Mammary epithelial cell (primary cell): ENCODE measurements at places on chromosomes 12 and 14. TPM values are rescaled to one million over a fixed set of nuclear protein-coding genes. Genes with fewer than 3 reads are reported as not detected.

DNA sequence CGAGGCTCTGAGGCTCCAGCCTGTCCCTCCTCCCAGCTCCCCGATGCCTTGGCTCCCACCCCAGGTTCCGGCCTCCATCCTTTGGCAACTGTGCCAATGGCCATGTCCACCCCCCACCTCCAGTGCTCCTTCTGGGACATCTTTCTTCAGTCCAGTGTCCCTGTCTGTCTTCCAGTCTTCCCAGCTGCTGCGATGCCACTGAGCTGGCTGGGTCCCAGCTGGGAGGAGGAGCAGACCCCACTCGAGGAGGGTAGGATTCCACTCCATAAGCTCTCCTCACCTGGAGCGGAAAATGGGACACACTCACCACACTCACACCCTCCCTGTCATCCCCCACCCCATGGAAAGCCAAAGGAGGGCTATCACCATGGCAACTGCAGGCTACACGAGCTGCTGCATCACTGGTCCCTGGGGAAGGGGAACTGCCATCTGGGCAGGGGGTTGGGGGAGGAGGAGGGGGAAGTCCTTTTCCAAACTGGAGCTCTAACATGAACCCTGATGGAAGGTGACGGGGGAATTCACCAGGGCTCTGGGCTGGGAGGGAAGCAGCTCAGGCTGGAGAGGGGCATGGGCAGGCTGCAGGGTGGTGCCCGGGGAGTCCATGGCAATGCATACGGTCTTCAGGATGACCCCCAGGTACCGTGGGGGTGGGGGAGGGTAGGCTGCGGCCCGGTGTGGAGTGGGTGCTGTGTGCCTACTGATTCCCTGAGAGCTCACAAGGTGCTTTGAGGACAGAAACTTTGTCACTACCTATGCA, 94.3 kb downstream of the LRRC74A start:
- no peak for DNase-seq

DNA sequence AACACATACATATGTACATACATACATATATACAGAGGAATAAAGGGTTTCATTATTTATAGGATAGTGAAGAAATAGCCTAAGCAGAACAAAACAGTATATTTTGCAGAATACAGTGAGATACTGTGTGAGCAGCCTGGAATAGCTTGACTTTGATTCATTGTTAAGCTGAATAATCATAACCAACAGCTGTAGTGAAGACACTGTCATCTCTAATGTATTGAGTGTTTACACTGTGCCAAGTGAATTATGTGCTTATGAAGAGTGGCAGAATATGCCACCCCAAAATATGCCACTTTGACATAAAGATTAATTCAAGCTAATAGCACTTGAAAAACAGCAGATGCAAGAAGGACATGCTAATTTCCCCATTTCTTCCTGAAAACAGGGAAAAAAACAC, 48.2 kb upstream of the LRFN5 start:
- DNase-seq, result no peak

GRCh38 chr12:96197503-96198272, 3.5 kb downstream of the ELK3 start:
- DNase-seq, result peak; percentile 97

DNA sequence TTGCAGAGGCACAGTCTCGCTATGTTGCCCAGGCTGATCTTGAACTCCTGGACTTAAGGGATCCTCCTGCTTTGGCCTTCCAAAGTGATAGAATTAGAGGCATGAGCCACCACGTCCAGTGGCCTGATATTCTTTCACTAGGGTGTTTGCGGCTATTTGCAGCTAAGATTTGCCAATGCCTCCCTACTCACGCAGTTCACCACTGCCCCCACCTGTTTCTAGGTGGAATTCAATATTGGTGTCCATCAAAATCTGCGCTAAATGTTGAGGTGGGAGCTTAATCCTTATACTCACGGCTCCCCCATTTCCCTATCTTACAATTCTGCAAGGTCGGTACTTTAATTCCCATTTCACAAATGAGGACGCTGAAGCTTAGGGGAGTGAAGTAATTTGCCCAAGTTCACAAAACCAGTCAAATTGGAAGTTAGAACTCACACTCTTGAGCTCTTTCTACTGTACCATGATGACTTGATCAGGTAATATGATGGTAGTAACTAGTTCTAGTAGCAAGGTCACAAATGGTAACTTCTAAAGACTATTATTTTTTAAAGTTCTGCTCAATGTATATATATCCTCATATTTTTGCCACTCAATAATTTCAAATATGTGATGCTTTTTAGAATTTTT, 22.1 kb upstream of the LRRC9 start:
- DNase-seq, result peak; percentile 14

GRCh38 chr14:70097576-70098249, 91.0 kb downstream of the SLC8A3 start:
- DNase-seq, result no peak

- no peak for DNase-seq
Observed at GRCh38 chr14:28765831-28766468, 637 bp upstream of the FOXG1 start.

DNA sequence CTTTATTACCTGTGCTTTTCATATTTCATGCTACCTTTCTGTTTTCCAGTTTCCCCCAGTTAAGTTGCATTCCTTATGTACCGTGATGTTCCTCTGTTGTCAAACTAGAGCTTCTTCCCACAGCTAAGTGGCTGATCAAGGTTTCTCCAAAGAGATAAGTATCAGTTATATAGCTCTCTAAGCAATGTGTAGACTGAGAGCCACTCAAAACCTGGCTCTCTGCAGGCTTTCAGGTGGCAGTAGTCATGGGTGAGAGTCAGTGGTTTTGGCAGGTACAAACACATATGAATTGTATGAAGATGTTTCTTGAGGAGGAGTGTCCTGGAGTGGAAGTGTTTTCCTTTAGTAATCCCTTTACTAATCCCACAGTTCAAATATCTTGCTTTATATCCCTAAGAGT, 28.4 kb downstream of the TXNRD1 start:
- DNase-seq, result no peak

- no peak for DNase-seq
Observed at GRCh38 chr12:28424965-28425364, 234.7 kb downstream of the CCDC91 start.

- DNase-seq, result no peak
Observed at GRCh38 chr14:60508707-60509437, at the start of gene SIX6. Gene SIX6, plus strand, starts transcription at chr14:60509146. Its CDS starts 253 bp downstream, at chr14:60509399.

DNA sequence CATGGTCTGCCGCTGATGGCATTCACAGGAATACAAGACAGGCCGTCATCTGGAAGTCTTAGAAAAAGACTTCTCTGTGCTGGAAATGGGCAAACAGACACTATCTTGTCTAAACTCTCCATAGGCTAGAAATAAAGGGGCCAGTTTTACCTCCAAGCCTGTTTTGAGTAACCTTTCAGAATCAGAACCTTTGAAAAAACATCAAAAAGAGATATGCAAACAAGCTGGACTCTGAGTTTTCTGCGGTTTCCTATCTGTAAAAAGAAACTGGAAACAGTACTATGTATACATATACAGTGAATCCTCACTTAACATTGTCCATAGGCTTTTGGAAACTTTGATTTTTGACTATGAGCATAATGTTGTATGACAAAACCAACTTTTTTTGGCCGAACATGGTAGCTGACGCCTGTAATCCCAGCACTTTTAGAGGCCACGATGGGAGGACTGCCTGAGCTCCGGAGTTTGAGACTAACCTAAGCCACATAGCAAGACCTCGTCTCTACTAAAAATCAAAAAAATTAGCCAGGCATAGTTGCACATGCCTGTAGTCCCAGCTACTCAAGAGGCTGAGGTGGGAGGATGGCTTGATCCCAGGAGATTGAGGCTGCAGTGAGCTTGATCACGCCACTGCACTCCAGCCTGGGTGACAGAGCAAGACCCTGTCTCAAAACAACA, 92.9 kb upstream of the MAX start:
- DNase-seq, result no peak

DNA sequence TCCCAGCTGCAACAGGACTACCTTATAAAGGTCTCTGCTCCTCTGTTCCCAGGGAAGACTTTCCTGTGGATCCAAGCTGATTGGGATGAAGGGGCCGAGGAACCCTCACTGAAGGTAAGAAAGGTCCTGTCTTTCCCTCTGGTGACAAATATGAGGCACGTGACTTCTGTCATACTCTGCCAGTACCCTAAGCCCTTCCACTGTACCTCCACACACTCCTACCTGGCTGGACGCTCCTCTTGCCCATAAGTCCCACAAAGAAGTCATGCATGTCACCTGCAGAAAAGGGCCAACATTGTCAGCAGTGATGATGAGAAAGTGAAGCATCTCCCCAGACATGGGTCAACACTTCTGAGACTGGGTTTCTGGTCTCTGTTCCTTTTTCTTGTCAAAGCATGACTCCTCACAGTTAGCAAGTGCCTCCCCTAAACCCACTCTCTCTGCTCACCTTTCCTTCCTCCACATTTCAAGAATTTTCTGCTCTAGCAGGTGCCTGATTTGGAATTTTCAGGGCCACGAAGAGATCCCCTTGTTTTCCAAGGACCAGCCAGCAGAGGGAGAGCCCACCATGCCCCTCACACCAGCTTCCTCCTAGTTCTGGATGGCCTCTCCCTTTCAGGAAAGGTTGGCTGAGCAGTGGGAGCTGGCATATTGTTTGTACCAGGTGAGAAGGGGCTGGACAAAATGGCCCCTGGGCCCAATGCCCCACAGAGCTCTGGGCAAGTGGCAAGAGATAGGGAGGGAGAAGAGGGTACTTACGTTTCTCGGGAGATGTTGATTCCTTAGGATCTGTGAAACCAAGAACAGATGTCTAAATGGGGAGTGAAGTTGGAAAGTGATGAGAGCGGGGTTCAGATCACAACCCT, 3.5 kb downstream of the TAC3 start:
- DNase-seq, result no peak

- peak; percentile 41 for DNase-seq
Observed at GRCh38 chr14:102317564-102318248, 1.8 kb upstream of the ZNF839 start.

GRCh38 chr12:19643635-19644034, 204.3 kb downstream of the AEBP2 start:
- DNase-seq, result peak; percentile 48

- DNase-seq, result peak; percentile 40
Observed at GRCh38 chr12:7797698-7798398, 8.6 kb downstream of the NANOG start.

DNA sequence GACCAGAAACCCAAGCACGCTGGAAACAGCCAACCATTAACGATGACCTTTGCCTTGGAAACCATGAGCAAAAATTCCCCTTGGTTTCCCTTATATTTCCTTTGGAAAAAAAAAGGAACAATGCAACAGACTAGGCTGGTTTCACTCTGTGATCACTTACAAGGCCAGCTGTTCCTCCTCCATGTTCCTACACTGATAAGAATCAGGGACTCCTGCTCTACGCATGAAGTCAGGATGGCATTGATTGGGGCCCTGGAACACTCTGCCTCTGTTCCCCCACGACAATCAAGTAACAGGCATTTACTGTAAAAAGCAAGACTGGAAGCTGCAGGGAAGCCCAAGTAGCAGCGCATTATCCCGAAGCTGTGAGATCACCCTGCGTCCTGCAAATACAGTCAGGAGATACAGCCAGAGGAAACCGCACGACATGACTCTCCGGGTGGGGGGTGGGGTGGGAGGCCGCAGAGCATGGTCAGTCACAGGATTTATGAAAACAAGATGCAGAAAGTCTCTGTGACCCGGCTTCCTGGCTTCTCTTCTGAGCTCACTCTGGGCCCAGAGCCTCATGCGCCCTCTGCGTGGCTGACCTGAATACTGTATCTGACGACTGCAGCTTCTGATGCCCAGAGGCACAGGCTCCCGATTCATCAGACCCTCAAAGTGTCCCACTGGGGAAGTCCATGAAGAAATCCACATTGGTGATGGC, 31.1 kb downstream of the SSH1 start:
- DNase-seq, result no peak

DNA sequence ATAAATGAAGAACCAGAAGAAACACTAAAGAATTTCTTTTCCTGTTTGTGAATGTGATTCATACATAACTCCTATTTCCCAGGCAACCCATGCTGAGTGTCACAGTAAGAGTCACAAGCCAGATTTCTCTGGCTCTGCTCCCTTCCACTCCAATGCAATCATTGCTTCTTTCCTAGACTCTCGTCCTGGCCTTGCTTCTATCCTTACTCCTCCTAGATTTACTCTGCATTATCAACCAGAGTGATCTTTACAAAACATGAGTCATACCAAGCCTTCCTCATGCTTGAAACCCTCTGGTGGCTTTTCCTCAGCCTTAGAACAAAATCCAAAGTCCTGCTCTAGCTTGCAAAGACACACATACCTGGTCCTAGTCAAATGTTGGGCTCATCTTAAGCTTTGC, 13.3 kb downstream of the IL22 start:
- DNase-seq, result peak; percentile 80

GRCh38 chr14:91555531-91555930, 45.4 kb upstream of the PPP4R3A start:
- no peak for DNase-seq

- DNase-seq, result no peak
Observed at GRCh38 chr14:97248973-97249372, 451.8 kb downstream of the VRK1 start.

- no peak for DNase-seq
Observed at GRCh38 chr12:46134205-46134811, 134.5 kb downstream of the SLC38A1 start.

DNA sequence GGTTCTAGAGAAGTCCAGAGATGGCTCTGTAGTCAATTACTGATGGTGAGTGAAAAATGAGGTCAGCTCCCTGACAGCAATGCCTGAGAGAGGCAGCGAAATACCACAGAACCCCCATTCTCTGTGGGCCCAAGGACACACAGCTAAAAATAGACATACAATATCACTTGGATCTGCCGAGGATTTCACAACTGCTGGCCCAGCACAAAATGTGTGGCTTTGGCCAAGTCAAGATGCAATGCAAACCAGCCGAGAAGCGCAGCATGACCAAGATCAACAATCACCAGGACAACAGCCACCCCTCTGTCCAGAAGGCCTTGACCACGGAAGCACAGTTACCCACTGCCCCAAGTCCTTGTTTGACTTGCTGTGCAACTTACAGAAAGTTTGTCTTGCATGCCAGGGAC, 52.2 kb downstream of the CKAP4 start:
- DNase-seq, result no peak

Gene IL26
- not detected for total RNA-seq

Gene PRIMA1
- total RNA-seq, result 0.31 TPM in 1 of 2 replicates, not detected in the other

Gene BMP4
- total RNA-seq, result 1.2 TPM

Gene C12orf54
- total RNA-seq, result 1.5 TPM

Gene FAM186B
- total RNA-seq, result 0.29 and 0.35 TPM in 2 replicates

Gene TTC7B
- 15.2 TPM for total RNA-seq

Gene SELPLG
- 0.47 and 0.48 TPM in 2 replicates for total RNA-seq

Gene RDH12
- not detected for total RNA-seq

Gene AGAP2
- total RNA-seq, result 0.69 and 0.99 TPM in 2 replicates
